ENCODE measurements at places on chromosomes 11 and 22.
A peak's percentile ranks its signal among the peaks of the same experiment; 100 is the strongest.

GRCh38 chr11:56782167-56782847 lies 33.8 kb upstream of the OR9G4 start:
- no peak for DNase-seq

DNA sequence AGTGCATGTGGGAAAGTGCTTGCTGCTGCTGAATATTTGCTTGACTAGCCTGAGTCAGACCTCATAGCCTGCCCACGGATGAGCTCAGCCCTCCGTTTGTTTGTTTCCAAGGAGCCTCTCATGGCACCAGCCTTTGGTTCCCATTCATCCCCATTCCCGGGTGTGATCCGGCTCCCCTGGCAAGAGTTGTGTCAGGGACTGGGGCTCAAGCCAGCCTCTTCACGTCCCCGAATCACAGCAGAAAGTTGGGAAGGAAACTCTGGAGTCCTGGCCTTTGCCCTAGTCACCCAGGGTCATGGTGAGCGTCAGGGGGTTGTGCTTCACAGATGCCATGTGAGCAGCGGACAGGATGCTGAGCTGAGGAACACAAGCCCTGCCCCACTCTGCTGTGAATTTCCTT lies 13.8 kb downstream of the SEC14L3 start:
- no peak for DNase-seq

- no peak for DNase-seq
Measured at GRCh38 chr11:79232346-79232745, 208.5 kb downstream of the TENM4 start.

GRCh38 chr11:133745791-133746190 lies 99.5 kb downstream of the SPATA19 start:
- no peak for DNase-seq

DNA sequence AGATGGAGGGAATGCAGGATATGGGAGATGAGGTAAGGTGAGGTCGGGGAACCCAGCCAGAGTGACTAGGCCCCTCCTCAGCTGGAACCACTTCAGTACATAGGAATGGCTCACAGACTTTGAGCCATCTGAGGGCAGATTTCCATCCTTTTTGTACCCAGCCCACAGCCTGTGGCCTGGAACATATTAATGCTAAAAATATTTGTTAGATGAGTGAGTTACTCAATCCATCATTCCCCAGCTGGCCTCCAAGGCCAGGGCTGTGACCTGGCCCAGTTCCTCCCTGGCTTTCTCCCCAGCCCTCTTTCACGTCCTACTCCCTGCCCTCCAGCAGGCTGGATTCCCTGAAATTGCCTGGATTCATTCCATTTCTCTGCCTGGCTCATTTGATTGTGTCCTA lies 57.2 kb upstream of the PRDM11 start:
- DNase-seq: no peak

DNA sequence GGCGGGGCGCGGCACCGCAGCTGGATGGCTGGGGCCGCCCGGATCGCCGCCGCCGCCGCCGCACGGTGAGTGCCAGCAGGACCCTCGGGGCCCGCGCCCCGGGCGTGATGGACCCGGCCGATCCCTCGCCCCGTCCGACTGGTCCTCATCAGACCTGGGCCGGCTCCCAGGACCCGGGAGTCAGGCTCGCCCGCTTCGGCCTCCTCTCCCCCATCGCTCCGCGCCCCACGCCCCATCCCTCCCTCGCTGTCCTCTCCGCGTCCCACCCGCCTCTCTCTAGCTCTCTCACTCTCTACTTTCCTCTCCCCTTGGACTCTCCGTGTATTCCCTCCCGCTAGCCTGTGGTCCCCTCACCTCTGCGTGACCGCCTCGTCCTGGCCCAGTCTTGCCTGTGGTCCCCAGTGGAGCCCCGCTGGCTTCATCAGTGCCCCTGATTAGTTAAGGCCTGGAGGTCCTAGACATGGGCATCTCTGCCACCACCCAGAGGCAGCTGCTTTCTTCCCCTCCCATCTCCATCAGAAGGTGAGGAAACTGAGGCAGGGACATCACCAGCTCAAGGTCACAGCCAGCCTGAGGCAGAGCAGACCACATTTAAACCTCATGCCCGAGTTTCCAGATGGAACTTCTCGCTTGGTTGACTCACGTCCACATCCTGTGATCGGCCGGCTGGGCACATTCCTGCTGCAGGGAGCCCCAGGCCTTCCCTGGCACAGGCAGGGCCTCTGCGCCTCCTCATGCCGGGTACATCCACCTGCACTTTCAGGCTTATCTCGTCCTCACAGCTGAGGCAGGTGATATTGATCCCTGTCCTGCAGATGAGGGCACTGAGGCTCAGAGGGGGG lies 429 bp downstream of the SLC39A13 start:
- peak; percentile 19 for DNase-seq

DNA sequence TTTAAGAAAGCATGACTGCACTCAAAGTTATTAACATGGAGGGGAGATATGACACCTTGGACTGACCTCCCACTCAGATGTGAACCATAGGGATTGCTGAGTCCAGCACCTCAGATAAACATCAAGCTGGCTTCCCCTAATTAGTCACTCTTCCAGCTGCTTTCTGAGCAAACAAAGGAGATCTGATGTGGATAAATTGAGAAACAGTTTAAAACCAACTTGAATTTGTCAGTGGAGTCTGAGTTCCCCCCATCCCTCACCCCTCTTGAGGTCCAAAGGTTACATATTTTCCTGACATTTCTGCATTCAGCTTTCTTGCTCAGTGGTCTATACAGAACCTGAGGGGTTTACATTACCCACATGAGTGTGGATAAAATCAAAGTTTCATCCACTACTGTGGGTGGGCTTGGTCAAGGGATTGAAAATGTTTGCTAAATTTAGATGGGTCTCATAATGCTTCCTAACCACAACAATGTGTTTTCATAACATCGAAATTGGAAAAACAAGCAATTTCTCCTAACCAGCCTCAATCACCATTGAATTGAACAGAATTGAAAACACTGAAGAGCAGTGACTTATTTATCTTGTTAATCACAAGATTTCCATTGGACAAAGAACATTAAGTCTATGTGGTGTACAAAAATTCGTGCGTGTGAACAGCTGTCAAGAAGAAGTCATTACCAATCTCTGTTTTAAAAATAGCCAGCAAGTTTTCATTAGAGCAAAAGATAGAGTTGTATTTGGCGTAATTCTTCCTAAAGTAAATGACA lies 292.3 kb downstream of the METTL15 start:
- no peak for DNase-seq

DNA sequence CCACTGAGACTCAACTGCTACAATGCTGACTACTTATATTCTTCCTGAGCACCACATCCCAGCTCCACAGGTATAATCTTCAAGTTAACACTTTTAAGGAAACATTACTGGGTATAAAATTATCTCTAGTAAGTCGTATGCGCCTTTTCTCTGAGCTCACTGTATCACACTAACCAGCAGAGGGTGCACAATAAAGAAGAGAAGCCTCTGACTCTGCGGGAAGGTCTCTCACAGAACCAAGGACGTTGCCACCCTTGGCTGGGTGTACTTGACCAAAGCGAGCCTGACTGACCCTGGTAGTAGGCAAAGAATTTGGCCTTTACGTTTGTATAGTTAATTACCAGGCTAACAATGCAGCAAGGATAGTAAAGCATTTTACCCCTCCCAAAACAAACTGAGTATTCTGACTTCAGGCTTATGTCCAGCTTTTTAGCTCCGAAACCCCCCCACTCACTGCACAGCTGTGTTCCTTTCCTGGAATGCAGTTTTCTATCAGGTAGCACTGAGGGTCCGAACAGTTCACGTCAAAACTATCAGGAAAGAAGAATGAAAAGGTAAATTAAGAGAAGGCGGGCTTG lies at the start of gene BTBD18:
Gene BTBD18, minus strand, starts transcription at position 144 of the 578 bp plus-strand sequence. CDS start 631 bp downstream, outside the sequence.
- peak; percentile 10 for DNase-seq

GRCh38 chr22:19108807-19109197 lies 13.4 kb downstream of the DGCR2 start:
- DNase-seq: no peak

- no peak for DNase-seq
Measured at GRCh38 chr22:36892292-36892691, 21.1 kb upstream of the CSF2RB start.

DNA sequence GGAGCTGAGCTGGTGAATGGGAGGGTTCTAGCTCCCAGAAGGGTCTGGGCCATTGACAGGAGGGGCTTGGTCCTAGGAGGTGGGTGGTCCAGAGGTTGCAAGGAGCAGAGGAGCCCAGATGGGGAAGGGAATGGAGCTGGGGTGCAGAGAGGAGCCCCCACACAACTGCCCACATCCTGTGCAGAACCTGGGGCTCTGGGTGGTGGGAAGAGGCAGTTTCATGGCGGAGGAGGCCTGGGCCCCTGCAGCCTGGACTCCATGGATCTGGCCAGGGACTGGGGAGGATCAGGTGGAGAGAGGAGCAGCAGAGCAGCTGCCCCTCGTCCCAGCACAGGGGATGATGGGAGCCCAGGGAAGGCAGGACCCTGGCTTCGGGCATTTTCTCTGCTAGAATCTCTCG lies 963 bp upstream of the ADORA2A start:
- DNase-seq: no peak

GRCh38 chr11:119789766-119790407 lies 60.9 kb upstream of the NECTIN1 start:
- no peak for DNase-seq

DNA sequence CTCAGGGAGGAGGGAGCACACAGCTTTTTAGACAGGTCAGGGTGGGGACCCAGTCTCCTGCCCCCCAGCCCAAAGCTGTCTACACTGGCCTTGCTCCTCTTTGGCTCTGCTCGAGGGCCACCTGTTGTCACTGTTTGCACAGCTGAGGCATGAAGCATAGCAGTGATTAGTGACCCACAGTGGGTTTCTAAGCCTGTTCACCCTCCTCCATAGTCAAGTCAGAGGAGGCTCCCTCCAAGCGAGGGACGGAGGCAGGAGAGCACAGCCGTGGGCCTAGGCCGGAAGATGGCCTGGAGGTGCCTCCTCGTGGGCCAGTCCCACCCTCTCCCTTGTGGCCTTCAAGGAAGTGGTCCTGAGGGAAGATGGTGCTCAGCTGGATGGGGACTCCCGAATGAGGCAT lies 241.1 kb downstream of the GRIK4 start:
- DNase-seq: no peak

DNA sequence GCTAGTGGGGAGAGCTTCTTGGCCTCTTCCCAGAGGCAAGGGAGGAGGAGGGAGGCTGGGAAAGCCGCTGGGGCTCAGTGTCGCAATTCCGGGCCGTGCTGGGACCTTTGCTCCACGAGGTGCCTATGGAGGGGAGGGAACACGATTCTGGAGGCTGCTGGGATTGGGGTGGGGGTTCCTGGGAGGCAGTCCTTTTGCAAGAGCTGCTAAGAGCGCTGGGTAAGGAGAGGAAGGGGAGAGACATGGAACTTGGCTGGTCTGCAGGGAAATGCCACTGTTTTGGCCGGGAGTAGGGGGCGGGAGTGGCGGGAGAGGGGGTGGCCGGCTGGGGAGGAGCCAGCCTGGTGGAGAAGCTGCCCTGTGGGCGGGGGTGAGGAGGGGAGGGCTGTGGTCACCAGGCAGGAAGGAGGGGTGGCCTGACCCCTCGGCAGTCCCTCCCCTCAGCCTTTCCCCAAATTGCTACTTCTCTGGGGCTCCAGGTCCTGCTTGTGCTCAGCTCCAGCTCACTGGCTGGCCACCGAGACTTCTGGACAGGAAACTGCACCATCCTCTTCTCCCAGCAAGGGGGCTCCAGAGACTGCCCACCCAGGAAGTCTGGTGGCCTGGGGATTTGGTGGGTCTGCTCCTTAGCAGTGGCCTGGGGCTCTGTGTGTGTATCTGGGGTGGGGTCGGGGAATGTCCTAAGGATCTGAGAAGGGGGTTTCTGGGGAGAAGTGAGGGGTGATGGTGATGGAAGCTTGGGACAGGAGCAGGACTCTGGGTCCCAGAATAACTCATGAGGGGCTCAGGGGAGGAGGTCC lies at the start of gene NR1H3:
Gene NR1H3, plus strand, starts transcription at position 480 of the 800 bp plus-strand sequence. CDS start 1,221 bp downstream, outside the sequence.
- DNase-seq: no peak

GRCh38 chr11:61682906-61683675 lies 2.9 kb downstream of the DAGLA start:
- DNase-seq: no peak

- DNase-seq: no peak
Measured at GRCh38 chr11:22763166-22763565, 66.4 kb downstream of the SVIP start.

- DNase-seq: peak; percentile 85
Measured at GRCh38 chr22:29385748-29386147, 2.6 kb downstream of the AP1B1 start.
